ENCODE measurements at places on chromosomes 16 and 17.

- no peak for DNase-seq
Observed at GRCh38 chr17:77847221-77848085, 111.0 kb upstream of the TNRC6C start.

- DNase-seq = no peak
Observed at GRCh38 chr17:6327007-6327406, 107.9 kb downstream of the AIPL1 start.

- no peak for DNase-seq
Observed at GRCh38 chr16:84396537-84397008, 28.2 kb downstream of the ATP2C2 start.

DNA sequence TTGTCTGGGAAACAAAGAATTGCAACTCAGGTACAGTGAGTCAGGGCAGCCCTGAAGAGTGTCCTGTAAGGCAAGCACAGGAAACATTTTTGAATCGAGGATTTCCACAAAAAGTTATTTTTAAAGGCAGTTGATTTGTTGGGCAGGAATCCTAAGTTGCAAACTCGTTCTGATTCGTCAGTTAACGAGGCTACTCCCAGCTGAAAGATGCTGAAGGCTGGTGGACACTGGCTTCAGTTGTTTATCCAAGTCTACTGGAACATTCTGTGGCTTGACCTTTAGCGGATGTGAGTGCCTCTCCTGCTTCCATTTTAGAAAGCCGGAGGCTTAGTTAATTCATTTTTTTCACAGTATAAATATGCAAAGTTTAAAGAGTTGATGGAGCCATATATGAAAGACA lies 84.2 kb downstream of the KCNJ12 start:
- no peak for DNase-seq

DNA sequence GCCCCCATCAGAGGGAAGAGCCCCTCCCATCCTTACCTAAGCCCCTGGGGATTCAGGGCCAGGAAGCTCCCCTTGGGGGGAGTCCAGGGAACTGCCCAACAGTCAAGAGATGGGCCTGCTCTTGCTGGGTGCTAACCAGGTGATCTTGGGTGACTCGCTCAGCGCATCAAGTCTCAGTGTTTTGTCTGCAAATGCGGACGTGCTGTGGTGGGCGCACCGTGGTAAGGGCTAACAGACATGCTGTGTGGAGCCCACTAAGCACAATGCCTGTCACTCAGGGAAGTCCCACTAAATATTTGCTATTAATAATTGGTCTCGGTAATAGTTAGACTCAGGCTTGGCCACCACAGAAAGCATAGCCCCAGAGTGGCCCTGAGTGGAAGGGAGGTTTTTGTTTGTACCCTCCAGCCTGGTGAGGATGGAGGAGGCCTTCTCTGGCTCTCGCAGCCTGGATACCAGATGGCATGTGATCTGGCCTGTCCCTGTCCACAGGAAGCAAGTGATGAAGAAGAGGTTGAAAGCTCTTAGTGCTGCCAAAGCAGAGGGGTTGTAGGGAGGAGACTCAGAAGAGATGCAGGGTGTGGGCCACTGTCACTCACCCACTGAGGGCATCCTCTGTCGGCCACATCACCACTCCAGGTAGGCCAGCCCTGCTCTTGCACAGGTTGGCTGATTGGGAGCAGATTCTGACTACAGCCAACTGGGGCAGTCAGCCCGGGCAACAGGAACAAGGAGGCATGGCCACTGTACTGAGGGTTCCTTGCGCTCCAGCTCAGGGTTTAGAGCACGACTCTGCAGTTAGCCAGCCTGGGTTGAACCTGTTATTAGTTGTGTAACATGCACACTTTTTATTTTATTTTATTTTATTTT lies 69.8 kb upstream of the KSR1 start:
- DNase-seq = no peak

DNA sequence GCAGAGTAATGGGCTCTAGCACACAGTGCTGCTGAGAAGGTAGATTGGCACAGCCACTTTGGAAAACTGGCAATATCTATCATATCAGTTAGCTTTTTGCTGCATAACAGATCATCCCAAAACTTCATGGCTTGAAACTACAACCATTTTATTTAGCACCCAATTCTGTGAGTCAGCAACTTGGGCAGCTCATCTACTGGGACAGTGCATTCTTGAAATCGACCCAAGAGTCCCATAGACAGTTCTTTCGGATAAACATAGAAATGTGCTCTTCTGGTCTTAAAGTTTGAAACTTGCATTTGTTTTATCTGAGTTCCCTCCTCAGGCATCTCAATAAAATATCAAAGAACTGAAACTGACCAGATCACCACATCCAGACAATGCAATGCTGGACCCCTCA lies 76.7 kb downstream of the CEP112 start:
- no peak for DNase-seq

DNA sequence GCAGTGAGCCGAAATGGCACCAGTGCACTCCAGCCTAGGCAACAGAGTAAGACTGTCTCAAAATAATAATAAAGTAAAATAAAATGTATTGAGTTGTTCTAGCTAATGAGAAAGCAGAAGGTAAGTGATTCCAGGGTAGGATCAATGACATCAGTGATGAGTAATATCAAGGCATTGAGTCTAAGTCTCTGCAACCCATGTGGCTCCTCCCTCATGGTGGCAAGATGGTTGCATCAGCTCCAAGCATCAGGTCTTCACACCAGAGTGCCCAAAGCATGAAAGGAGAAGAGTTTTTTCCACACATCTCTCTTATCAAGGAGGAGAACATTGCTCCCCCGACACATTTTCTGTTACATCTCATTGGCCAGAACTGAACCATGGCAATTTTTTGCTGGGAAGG lies 34.8 kb upstream of the GAS7 start:
- DNase-seq = no peak

GRCh38 chr16:72621651-72622050 lies 426.3 kb downstream of the ZFHX3 start:
- DNase-seq = no peak

- no peak for DNase-seq
Observed at GRCh38 chr16:4113358-4114256, 2.6 kb downstream of the ADCY9 start.

DNA sequence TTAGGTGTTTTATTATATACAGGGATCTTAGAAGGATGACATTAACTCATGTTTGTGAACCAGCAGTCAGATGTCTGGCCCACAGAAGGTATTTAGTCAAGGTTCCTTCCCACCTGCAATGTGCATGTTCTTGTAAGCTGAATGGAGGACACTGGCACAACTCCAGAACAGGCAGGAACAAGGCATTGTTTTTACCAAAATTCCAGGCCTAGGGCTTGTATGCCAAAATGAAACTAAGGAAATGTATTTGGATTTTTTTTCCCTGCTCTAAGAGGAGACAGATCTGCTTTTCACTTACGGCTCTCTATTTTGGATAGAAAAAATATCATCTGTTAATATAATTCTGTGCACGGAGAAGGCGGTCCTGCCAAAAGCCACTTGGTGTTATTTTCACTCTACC lies 312.5 kb downstream of the GRIN2A start:
- no peak for DNase-seq

GRCh38 chr16:60100371-60100770 lies 1366.3 kb upstream of the GOT2 start:
- DNase-seq = no peak

DNA sequence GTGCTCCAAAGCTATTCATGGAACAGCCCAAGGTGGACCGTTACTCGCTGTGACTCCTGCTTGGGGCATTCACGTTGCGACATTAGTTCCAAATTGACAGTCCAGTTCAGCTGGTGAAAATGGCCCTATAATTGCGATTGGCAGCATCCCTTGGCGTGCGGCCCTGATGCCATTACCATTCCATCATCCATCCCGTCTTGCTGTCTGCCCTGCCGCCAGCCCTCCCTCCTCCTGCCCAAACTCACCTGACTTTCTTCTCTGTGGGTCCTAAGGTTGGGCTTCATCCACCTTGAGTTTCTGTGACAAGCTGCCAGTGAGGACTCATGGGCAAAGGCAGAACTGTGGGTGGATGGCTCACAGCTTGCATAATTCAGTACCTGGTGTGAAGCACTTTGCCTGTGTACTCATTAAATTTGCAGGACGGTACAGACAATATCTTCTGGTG lies 104.6 kb downstream of the RPTOR start:
- no peak for DNase-seq

DNA sequence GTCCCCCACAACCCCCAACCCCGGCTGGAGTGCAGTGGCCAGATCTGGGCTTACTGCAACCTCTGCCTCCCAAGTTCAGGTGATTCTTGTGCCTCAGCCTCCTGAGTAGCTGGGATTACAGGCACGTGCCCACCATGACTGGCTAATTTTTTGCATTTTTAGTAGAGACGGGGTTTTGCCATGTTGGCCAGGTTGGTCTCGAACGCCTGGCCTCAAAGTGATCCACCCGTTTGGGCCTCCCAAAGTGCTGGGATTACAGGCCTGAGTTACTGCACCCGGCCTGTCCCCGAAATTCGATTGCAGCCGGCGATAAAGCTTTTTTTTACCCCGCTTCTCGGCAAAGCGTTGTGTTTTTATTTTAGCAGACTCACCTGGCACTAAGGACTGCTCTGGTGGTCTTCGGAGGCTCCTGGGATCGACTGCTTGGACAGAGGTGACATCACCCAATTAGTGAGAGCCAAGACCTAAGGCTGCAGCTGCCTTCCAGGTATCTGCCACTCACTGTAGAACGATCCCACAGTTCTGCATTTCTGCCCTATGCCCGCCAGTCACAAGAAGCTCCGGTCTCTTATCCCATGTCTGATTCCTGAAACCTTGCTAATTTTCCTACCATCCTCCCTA lies 82.2 kb upstream of the ARL4D start:
- DNase-seq = no peak

DNA sequence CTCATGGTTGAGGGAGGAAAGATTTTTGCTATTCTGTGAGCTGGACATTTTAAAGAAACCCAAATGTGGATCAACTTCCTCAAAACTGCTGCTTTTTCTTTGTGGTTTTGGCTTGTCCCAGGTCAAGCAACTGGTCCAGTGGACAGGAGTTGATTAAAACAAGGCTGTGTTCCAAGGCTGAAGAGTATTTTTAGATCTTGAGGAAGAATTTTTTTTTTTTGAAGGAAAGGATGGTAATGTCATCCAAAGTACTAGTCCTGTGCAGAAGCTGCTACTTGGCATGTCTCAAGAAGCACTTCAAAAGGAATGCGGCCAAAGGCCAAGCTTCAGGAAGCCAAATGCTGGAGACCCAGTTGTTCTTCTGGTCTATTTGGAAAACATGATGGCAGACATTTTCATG lies 8.0 kb upstream of the MYH2 start:
- no peak for DNase-seq

GRCh38 chr17:49090878-49091594 lies 41.5 kb upstream of the B4GALNT2 start:
- no peak for DNase-seq

DNA sequence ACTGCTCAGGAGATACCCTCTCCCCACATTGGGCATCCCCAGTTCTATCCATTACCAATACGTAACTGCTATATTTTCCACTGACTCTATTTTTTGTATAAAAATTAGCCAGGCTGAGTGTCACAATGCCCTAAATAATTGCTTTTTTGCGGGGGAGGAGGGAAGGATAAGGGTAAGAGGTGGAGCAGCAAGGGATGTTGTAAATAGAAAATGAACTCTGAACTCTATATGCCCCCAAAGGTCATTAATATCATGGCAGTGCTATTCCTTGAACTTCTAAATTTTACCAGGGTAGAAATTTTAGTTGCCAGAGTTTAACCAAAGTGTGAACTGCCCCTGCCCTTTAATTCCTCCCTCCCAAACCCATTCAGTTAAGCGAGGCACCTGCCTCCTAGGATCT lies 118.7 kb downstream of the SKAP1 start:
- no peak for DNase-seq

GRCh38 chr16:89619840-89620239 lies 6.4 kb downstream of the DPEP1 start:
- DNase-seq = no peak

GRCh38 chr17:31916491-31917064 lies 15.1 kb upstream of the UTP6 start:
- no peak for DNase-seq

DNA sequence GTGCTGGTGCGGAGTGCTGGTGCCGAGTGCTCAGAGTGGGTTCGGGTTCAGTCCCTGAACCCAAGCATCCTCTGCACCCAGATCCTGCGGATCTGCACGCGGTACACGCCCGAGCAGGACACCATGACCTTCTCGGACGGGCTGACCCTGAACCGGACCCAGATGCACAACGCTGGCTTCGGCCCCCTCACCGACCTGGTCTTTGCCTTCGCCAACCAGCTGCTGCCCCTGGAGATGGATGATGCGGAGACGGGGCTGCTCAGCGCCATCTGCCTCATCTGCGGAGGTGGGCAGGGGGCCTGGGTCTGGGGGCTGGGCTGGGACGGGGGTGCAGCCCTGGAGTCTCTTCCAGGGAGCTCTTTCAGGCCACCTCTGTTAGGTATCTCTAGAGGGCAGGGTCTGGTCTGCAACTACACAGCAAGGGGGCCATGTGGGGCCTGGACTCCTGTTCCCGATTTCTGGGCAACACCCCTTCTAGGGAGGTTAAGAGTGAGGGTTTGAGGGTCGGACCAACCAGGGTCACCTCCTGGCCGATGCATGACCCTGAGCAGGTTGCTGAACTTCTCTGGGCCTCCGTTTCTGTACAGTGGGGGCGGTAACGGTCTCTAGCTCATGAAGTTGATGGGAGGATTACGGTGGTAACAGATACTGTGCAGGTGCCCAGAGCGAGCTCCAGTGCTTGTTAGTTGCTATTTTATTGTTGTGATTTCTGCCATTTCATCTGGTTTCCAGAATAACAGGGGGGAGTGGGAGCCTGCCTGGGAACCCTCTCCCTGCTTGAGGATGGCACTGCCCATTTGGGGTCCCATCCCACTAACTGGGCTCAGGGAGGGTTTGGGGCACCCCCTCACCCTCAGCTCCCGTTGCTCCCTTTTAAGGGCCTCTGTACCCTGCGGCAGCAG lies 10.1 kb downstream of the GJD3 start:
- DNase-seq = no peak

- peak; percentile 56 for DNase-seq
Observed at GRCh38 chr17:19338031-19338990, 24.2 kb downstream of the B9D1 start.

GRCh38 chr17:51508048-51508447 lies 247.7 kb downstream of the UTP18 start:
- no peak for DNase-seq

GRCh38 chr16:53369921-53370320 lies 64.3 kb upstream of the RBL2 start:
- no peak for DNase-seq

- DNase-seq = no peak
Observed at GRCh38 chr17:75980188-75981018, 1.4 kb downstream of the TEN1 start.

- no peak for DNase-seq
Observed at GRCh38 chr16:3065742-3066439, 451 bp downstream of the IL32 start.

DNA sequence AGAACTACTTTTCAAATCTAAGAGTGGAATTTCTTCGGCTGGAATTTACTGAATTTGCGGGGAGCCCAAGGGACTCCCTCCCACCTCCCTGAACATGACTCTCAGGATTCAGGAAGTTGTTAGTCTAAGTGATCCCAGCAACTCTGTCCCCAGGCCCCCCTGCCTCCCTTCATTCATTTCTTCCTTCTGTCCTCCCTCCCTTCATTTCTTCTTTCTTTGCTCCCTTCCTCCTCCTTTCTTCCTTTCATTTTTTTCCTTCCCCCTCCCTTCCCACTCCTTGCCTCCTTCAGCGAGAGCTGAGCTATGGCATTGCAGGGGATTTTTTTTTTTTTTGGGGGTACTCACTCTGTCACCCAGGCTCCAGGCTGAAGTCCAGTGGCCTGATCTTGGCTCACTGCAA lies 10.9 kb upstream of the JUP start:
- DNase-seq = no peak
